ENCODE measurements at places on chromosomes 6 and 20.

DNA sequence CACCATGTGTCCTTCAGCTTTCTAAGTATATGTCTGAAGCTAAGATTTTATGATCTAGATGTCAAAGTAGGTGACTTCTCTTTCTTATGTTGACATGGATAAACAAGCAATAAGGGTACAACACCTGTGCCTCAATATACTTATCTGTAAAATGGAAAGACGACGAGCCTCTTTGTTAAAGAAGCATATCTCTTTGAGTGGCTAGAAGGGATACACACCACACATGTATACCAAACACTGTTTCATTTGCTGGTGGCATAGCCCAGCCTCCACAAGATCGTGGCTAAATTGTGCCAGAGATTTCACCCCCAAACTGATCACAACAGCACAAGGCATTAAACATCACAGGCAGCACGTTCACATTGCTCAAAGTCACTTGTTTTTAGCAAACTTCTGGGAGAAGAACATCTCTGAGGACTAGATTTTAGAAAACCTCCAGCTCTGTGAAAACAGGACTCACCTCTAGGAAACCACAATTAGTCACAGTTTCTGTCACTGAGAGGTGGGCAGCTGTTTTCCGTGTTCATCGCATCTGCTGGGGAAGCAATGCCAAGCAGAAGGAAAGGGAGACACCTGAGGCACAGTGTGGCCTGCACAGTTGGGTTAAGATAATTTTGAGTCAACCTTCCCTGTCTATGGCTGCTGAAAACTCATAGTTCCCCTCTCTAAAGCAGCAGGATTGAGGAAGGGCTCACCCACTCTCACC, 263.0 kb upstream of the PLCB4 start:
- DNase-seq: no peak

- DNase-seq: no peak
Observed at GRCh38 chr6:134979142-134979541, 29.2 kb upstream of the ALDH8A1 start.

DNA sequence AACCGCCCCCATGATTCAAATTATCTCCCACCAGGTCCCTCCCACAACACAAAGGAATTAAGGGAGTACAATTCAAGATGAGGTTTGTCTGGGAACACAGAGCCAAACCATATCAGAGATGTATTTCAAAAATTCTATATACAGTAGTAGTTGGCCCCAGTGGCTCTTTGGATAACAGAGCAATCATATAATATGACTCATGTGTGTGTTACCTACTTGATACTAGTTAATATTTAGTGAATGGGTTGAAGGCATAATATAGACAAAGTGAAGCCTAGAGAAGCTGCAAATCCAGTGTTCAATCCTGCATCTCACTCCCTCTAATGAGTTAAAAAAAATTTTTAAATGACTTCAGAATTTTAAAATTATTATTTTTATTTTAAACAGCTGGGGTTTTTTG, 43.2 kb downstream of the KAT14 start:
- DNase-seq: no peak

- no peak for DNase-seq
Observed at GRCh38 chr6:43743682-43744381, 26.2 kb upstream of the VEGFA start.

GRCh38 chr6:50555982-50556381, 157.3 kb upstream of the TFAP2D start:
- DNase-seq: no peak
